ENCODE measurements at places on chromosomes 12 and 14. TPM values are rescaled to one million over a fixed set of nuclear protein-coding genes. Genes with fewer than 3 reads are reported as not detected.
A peak's percentile ranks its signal among the peaks of the same experiment; 100 is the strongest.

DNA sequence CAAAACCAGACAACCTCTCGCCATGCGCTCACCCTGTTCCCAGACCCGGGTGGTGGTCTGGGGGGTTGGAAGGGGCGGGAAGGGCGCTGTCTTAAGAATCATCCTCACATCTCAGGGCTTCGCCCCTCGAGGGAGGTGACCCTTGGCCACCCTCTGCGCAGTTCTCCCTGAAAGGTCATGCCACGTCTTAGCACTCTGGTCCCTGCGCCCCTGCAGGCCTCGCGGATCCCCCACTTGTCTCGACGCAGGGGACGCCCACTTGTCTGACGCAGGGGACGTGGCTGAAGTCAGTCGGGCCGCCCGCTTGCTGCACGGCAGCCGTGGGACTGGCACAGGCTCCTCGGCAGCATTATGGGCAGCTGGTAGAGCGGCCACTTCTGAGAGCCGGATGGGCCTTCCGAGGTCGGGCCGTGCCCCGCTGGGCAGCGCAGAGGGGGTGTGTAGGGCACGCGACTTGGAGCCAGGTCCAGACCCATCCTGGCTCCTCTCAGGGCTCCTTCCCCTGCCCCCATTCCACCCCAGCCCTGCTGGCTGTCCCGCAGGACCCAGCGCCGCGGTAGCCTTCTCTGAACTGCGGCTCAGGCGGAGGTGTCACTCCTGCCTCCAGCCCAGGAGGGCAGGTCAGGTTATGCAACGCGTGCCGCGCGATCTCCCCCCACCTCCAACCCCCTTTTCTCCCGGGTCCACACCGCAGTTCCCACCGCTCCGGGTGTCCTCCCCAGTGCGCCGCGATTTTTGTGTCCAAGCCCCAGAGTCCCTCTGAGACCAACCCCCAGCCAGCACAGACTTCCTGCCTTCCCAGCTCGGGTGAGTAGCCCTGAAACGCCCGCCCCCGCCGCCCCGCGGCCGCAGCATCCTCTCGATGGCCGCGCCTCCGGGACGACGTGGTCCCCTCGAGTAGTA lies 40.9 kb upstream of the CAPRIN2 start:
- DNase-seq: peak; percentile 48

- no peak for DNase-seq
These were observed 290.7 kb downstream of the RMST start for GRCh38 chr12:97753332-97753731.

DNA sequence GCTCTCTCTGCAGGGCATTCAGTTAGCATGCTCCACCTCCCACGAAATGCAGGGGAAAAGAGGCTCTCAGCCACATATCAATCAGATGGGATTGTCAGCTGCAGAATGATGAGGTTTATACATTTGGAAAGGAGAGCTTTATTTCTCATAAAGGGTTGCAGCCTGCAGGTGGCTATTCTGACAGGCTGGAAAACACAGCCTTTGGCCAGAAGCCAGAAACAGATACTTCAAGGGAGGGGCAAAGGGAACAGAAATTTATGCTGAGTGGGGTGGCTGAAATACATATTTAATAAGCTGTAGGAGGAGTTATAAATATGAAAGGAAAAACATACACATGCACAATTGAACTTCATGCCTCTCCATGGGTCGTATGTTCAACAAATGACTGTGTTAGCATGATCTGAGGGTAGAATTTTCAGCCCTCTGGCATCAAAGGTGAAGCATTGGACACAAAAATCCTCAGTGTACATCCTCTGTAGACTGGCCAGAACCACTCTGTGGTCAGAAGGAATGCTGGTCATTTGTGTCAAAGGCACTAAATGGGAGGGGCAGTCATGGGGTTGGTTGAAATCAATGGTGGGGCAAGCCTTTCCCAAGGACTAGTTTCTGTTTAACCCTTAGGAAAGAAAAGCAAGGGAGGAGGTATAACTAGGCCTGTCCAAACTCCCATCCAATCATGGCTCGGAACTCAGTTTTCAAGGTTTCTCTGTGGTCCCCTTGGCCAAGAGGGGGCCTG lies 62.4 kb downstream of the TMX1 start:
- no peak for DNase-seq

DNA sequence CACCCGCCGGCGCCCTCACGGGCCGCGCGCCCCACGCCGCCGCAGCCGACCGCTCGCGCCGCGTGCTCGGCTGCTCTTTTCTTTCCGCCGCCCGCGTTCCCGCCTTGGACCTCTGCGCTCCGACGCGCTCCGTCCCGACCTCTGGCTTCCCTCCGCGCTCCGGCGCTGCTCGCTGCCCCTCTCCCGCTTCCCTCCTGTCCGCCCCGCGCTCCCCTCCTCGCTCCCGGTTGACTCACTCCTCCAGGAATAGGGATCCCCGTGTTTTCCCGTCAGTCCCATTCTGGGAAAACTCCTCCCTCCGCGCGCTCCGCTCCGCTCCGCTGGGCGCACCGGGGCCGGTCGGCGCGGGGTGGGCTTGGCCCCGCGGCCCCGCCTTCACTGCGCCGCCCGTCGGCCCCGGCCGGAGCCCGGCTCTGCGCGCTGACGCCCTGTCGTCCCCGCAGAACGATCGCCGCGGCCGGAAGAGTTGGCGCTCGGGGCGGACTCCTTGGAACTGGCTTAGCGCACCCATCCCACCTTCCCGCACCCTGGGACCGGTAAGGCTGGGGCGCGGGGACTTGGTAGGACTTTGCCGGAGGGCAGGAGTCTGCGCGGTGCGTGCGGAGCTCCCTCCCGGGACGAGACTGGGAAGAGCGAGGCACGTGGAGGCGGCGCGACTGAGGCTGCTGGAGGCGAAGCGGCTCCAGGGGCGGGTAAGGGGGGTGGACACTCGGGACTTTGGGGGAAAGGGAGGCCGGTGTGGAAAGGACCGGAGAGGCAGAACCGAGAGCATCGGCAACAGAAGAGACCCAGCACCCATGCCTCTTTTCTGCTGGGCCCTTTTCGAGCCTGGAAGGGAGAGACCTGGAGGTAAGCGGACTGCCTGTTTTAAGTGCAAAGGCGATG lies 550 bp downstream of the TEAD4 start:
- no peak for DNase-seq

DNA sequence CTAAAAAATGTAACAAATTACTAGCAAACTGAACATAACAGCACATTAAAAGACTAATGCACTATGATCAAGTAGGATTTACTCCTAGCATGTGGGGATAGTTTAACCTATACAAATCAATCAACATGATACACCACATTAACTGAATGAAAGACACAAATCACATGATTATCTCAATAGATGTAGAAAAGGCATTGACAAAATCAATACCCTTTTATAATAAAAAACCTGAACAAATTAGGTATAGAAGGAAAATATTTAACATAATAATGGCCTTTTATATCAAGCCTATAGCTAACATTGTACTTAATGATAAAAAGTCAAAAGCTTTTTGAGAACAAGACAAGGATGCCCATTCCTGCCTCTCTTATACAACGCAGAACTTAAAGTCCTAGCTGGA lies 540.0 kb downstream of the RERGL start:
- DNase-seq: no peak

GRCh38 chr12:12327802-12328201 lies 22.2 kb downstream of the MANSC1 start:
- DNase-seq: peak; percentile 19

DNA sequence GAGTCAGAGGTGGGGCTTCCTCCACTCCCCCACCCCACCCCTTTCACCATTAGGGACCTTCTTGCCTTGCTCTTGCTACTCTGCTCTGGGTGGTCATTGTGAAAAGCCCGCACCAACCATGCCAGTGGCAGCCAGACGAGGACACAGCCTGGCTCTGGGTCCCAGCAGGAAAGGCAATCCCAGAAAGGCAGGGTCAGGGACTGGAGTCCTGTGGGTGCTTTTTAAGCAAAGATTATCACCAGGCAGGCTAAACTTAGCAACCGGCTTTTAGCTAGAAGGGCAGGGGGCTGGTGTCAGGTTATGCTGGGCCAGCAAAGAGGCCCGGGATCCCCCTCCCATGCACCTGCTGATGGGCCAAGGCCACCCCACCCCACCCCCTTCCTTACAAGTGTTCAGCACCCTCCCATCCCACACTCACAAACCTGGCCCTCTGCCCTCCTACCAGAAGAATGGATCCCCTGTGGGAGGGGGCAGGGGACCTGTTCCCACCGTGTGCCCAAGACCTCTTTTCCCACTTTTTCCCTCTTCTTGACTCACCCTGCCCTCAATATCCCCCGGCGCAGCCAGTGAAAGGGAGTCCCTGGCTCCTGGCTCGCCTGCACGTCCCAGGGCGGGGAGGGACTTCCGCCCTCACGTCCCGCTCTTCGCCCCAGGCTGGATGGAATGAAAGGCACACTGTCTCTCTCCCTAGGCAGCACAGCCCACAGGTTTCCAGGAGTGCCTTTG lies 1.2 kb upstream of the GAPDH start:
- peak; percentile 81 for DNase-seq

DNA sequence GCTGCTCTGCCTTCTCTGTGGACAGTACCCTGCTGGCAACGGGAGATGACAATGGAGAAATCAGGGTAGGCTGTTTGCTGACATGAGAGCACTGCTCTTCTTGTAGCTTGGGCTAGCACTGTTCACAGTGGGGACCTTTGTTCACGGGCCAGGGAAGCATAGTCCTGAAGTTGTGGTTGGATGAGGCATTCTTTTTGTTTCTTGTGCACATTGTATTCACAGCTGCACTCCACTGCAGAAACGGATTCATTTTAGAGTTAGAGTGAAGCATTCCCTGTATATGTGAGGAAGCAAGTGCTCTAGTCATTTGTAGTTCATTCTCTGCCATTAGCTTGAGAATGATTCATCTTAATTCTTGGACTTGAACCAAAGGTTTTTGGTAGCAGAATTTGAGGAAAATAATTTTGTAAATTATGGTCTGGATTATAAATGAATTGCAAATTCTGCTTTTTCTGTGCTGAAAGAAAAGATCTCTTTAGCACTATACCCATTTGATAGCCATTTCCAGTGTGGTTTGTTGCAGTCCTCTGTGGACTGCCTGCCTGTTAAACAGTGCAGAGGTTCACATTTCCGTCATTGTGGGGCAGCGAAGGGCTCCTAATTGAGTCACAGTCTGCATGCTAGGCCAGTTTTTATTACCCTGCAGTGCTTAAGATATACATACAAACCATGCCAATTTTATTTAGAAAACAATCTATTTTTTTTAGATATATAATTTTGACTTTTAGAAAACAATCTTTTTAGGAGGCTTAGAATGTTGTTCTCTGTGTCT lies 80.6 kb downstream of the APAF1 start:
- DNase-seq: no peak

GRCh38 chr14:22540811-22541360 lies 48.1 kb downstream of the DAD1 start:
- DNase-seq: no peak

GRCh38 chr12:110281549-110282299 lies 677 bp downstream of the ATP2A2 start:
- DNase-seq: peak; percentile 58

DNA sequence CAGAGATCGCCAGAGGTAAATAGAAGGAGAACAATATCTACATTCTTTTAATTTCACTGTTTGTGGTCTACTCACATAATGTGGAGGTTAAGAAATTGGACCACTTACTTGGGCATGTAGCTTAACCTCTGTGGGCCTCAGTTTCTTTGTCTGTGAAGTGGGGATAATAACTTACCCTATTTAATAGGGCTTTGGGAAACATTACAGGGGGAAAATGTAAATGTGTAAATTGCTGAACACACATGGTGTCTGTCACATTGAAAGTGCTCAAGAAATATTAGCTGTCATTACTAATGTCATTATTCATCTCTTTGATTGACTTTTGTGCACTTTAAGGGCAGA lies 140.5 kb downstream of the SLC8A3 start:
- no peak for DNase-seq

DNA sequence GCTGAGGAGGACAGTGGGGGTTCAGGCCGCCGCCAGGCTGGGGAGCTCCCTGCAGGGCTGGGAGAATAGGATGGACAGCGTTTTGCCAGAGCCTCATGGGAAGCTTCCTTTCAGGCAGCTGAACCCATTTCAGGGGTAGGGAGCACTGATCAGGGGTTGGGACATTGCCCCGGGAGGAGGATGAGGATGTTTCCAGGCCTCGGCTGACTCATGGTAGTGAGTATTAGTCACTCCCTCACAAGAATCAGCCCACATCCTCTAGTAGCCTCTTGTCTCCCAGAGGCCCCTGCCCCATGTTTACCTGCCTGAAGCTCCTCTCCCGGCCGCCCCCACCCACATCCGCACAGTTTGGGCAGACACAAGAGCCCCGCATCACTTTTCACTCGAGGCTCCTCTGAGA lies 89.8 kb downstream of the ZFP36L1 start:
- no peak for DNase-seq

- DNase-seq: no peak
These were observed 343.1 kb downstream of the FSCB start for GRCh38 chr14:44163946-44164345.

DNA sequence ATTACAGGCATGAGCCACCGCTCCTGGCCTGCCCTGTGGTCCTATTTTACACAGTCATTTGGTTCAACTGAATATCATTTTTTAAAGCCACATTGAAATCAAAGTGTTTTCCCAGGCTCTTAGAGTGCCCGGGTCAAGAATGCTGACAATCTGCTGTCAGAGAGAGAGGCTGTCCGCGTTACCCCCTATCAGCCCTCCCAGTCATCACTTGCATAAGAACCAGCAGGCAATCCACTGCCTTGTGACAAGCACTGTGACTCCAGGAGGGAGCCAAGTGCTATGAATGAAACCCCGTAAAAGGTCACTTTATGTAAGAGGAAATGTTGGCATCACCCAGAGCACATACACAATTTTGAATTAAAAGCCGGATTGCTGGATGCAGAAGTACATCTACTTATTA lies 13.5 kb downstream of the PHLDA1 start:
- DNase-seq: no peak

DNA sequence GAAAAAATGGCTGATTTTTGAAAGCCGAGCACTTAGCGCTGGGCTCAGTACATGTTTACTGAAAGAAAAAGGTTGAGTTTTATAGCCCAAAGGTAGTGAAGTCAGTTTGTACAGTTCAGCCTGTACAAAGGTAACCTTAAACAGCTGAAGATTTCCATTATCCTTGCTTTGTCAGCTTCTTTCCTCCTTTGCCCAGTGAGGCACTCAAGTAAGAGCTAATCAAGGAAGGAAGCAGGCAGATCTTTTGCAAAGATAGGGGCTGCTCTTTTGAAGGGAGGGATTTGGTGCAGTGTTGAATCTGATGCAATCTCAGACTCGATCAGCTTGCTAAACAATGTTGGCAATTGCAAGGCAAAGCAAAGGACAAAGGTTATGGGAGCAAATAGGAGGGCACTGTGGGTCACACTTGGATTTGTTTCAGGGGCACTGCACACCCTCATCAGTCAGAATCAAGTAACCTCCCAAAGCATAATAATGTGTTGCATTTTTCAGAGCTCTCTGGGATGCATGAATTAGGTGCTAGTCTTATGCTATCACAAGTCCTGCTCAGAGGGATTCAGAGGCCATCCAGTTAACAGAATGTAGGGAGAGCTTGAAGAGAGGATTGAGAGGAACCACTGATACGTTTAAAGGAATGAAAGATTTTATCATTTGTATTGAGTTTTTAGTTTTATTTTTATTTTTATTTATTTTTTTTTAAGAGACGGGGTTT lies 44.4 kb downstream of the ANO6 start:
- DNase-seq: peak; percentile 78

- DNase-seq: no peak
These were observed 7.0 kb upstream of the TMEM120B start for GRCh38 chr12:121705514-121705913.

Gene MYF5
- not detected for total RNA-seq

Gene RNASE2
- total RNA-seq: 0.33 TPM

Gene KLRG1
- total RNA-seq: 1.9 TPM

Gene KCNK10
- total RNA-seq: not detected

Gene SAMD15
- total RNA-seq: 0.08 TPM

Gene AICDA
- total RNA-seq: not detected

Gene KRT74
- not detected for total RNA-seq
